Left ventricle myocardium superior (tissue), 1 donor: ENCODE measurements at places on chromosomes 7 and 10.

DNA sequence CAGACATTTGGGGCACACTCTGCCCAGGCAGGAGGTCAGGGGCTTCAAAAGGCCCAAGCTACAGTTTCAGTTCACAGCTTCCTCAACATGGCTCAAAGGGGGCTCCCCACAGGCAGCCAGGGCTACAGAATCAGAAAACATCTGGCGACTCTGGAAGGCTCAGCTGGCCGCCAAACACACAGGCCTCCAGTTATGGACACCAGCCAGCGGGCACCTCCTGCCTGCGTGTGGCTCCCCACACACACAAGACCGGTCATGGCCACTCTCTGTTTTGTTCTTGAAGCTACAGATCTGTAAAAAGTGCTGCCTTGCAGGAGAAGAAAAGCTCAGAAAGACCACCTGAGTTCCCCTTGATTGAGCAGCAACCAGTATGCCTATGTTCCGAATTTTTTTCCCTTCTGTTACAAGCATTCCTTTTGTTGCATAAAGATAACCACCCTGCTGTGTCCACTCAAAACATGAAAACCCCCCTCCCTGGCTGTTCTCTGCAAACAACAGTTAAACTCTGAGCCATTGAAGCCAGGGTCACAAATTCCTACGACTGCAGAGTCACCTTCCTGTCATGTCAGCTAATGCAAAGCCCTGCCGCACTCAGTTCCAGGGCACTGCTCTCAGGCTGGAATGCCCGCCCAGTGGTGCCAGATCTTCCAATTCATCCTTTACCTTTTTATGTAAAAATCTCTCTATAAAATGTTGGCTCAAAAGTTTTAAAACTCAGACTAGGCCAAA lies 33.6 kb downstream of the VSTM4 start:
- DNase-seq = peak; percentile 74

DNA sequence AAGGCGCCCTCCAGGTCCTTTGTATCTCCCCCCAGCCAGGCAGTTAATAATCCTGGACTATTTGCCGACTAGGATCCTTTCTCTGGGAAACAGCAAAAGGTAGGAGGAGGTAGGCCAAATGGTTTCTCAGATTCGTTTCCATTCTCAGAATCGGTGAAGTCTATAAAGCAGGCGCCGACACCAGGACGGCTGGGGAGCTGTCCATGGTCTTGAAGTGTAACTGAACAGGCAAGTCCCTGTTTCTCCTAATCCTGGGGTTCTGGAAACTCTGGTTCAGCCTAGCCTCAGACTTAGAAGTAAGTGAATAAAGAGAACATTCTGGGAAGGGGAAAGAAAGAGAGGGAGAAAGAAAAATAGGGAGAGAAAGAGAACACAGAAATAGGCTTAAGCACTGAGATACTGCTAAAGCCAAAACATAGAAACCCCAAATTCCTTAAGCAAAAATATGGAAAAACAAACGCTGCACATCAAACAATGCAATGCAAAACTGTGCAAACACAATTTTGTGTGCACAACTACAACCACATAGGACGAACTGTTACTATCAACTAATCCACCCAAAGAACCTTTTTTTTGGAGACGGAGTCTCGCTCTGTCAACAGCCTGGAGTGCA lies 11.1 kb upstream of the INA start:
- peak; percentile 45 for DNase-seq

GRCh38 chr10:77024461-77024860 lies 613.1 kb downstream of the KCNMA1 start:
- no peak for DNase-seq

DNA sequence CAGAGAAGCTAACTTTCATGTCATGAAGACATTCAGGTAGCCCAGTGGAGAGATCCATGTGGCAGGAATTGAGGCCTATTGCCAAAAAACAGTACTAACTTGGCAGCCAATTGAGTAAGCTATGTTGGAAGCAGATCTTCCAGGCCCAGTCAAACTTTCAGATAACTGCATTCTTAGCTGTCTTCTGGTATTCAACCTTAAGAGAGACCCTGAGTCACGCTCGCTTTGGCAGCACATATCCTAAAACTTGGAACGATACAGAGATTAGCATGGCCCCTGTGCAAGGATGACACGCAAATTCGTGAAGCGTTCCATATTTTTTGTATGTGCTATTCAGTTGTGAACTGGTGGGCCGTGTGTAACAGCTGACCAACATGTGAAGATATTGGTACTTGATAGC lies 17.6 kb upstream of the ZNF518A start:
- DNase-seq = no peak

DNA sequence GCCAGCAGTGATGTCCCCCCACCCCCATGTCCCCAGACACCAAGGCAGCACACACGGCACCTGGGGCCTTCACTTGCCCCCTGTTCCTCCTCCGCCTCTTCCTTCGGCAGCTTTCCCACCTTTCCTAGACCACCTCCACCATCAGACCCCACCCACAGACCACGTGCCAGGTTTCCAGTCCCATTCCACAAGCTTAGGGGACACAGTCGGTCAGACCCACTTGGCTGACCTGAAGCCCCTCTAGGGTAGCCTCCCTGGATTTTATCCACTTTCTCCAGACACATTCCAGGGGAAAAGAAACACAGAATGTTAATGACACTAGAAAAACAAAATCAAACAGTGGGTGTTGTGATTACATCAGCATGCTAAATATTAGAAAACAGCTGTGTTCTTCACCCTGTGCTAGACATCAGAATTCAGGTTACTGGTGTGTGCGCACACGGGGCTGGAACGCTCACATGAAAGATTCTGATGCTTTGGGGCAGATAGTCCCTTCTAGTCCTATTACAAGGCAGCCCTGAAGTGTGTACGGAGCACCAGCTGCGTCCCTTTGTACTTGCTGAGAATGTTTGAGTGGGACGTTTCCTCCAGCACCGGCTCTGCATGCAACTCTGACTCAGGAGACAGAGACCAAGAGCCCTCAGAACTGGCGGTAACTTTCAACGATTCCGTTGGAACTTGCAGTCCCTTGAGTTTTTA lies 75.5 kb upstream of the PPP2R2D start:
- DNase-seq = no peak

GRCh38 chr10:123270806-123271205 lies 116.6 kb downstream of the BUB3 start:
- DNase-seq = no peak

DNA sequence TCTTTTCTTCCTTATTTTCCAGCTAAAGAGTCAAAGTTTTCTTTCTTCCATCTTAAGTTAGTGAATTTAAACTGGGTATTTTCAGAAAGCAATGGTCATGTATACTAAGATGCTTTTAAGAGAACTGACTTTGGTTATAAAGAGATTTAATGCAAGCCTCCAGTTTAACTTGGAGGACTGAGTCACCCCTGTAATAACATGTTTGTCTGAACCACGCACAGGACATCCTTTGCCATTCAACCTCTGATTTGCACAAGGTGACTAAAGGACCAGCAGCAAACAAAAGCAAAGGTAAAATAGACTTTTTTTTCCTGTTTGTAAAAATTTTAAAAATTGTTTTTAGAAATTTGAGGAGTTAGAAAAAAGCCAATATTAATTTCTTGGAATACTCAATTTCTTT lies 2.9 kb downstream of the HYAL4 start:
- no peak for DNase-seq

DNA sequence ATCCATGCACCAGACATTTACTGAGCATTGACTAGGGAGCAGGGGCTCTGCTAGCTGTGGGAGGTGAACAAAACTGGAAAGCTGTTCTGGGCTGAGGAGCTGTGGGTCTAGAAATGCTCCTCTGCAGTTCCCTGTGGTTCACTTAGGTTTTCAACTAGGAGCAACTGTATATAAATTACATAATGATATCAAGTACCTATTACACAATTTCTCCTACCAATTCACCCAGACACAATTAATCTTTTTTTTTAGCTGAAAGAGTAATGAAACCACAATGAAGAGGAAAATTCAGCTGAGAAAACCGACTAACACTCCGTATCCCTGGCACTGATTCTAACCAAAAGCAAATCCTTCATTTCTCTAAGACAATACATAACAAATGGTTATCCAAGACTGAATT lies 39.4 kb downstream of the COL28A1 start:
- DNase-seq = no peak

DNA sequence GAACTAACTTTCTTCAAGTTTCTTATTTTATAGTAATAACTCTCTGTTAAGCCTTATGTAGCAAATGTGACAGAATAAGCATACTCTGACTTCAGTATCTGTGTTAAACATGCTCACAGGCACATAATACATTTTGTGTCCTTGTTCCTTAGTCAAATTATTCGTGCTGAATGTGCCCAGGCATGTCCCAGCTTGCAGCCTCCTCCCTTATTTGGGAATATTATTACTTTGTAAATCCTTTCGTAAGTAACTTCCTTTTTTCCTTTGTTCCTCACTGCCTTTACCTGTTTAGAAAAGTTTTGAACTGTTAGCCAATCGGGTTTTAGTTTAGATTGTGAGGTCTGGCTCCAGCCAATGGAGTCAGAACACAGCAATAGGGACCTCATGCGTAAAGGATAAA lies 46.9 kb downstream of the GALNT11 start:
- no peak for DNase-seq

DNA sequence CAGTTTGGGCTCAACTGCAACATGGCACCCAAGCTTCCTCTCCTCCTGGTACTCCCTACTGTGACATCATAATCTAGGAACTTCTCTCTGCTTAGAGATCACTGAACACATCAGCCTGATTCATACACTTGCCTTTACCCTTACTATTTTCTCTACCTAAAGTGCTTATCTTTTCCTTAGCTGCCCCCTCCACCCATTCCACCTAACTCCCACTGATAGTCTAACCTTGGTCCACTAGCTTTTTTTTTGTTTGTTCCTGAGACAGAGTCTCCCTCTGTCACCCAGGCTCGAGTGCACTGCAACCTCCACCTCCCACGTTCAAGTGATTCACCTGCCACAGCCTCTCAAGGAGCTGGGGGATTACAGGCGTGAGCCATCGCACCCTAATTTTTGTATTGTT lies 15.9 kb downstream of the CUL2 start:
- DNase-seq = no peak

GRCh38 chr10:113533801-113534200 lies 19.1 kb upstream of the HABP2 start:
- no peak for DNase-seq

DNA sequence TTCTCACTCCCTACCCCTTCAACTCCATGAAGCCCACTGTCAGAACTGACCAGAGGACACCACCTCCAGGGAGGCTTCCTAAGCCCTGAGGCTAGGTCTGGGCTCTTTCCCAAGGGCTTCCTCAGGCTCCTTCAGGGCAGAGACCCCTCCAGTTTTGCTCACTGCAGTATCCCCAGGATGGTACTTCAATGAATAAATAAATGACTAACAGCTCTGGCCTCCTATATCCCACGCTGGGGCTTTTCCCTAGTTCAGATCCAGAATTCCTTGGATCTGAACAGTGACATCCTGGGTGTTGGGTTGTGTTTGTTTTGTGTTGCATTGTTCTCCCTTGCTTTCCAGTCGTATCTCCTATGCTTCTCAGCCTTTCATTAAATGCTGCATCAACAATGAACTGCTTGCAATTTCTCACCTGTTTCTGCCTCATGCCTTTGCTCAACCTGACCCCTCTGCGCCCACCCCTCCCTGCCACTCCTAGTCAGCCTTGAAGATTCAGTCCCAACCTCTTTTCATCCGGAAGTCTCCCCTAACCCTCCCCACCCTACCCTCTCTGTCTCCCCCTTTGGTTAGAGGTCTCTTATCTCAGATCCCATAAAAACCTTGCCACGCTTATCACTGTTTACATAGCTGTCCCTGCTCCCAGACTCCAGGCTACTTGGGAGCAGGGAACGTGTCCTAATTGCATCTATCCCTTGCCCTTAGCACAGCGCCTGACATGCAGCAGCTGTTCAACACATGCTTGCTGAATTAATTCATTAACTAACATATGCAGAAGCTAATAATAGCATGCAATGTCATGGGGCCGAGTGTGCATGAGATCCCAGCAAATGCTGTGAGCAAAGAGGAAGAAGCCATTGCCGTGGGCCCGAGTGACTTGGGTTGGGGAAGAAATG lies 41.7 kb downstream of the PPP1R3C start:
- peak; percentile 70 for DNase-seq

- no peak for DNase-seq
Measured at GRCh38 chr7:29809533-29810155, 3.3 kb downstream of the WIPF3 start.

DNA sequence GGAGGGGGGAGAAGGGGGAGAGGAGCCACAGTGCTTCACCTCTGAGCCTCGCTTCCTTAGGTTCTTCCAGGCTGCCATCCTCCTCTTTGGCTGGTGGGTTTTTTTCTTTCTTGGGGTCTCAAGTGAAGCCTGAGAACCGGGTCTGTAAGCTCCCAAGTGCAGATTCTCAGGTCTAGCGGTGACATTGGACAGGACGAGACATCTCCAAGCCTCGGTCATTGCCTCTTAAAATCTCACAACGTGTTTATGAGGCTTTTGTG lies 817 bp upstream of the IL15RA start:
- no peak for DNase-seq

GRCh38 chr10:53952698-53953630 lies 848.1 kb downstream of the PCDH15 start:
- no peak for DNase-seq

GRCh38 chr10:47253651-47254375 lies 46.2 kb upstream of the GDF10 start:
- peak; percentile 82 for DNase-seq

DNA sequence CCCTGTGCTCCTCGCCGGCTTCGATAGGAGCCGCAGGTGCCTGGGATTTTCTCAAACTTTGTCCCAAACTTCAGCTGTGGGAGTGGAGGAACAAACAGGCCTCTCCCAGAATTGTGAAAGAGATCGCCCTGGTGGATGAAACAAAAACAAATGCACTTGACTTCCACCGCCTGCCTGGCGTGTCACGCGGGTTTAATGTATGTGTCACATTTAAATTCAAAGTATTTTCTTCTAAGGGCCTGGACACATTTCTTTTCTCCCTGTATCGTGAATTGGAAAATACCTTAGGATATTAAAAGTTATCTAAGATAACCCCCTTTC lies 694 bp upstream of the WASL start:
- DNase-seq = peak; percentile 54

DNA sequence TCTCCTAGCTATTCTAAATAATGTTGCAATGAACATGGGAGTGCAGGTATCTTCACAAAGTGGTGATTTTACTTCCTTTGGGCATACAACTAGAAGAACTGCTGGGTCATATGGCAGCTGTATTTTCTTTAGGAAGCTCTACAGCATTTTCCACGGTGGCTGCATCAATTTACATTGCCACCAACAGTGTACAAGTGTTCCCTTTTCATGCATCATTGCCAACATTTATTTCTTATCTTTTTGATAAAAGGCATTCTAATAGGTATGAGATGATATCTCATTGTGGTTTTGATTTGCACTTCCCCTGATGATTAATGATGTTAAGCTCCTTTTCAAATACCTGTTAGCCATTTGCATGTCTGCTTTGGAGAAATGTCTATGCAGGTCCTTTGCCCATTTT lies 52.6 kb downstream of the NT5C2 start:
- no peak for DNase-seq

- DNase-seq = no peak
Measured at GRCh38 chr7:5492020-5492635, 68.5 kb upstream of the TNRC18 start.
